ENCODE measurements at places on chromosomes 6 and 20.

GRCh38 chr6:163863565-163863964 lies 449.0 kb downstream of the QKI start:
- DNase-seq, result no peak

DNA sequence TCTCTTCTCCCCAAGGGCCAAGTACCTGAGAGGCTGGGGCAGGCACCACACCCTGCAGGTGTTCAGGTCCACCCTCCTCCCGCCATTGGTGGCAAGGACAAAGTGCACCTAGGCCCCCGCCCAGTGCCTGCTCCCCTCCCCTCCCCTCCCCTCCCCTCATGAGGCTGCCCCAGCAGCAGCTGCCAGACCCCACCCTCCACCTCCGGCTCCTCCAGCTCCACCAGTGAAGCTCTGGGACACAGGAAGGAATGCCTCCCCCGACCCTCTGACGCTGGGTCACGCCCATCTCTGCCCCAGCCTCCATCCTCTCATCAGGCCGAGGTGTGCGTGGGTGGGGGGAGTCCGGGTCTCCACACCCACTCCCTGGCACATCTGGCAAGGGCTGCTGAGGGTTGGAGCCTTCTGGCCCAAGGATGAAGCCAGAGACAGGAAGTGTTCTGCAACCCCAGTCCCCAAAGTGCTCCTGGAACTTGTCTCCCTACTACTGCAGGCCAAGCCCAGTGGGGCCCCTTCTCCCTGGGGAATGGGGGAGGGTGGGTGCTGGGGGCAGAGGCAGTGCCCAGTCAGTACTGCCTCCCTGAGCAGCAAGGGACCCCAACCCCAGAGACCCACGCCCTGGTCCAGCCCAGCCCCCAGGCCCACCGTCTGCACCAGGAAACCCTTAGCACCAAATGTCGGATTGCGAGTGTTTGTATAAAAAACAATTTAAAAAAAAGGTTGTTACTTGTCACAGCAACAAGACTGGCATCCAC lies 1.6 kb upstream of the UCKL1 start:
- no peak for DNase-seq

- DNase-seq, result no peak
These were observed 11.0 kb downstream of the UQCC2 start for GRCh38 chr6:33700391-33701050.

DNA sequence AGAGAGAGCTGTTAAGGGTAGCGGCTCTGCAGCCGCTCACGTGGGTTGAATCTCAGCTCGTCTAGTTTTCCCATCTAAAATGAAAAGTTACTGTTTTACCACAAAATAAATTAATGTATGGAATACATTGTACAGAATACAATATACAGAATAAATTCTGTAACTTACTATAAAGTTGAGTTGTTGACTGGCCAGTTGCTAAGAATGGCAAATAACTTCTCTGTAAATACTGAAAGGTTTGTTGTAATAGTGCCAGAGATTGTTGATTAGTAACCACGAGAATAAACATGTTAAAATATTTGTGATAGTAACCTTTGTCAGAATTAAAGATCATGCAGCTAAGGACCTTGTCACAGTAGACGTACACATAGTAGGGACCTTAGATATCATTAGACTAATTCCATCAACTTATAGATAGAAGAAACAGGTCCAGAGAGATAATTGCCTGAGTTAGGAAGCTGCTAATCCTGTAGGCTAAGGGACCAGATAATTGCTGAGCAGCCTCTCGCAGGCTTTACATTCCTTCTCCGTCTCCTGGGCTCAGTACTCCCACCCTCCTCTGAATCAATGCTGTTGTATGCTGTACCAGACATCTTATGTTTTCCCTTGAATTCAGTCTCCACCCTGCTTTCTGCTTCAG lies 544 bp upstream of the NRM start:
- no peak for DNase-seq

DNA sequence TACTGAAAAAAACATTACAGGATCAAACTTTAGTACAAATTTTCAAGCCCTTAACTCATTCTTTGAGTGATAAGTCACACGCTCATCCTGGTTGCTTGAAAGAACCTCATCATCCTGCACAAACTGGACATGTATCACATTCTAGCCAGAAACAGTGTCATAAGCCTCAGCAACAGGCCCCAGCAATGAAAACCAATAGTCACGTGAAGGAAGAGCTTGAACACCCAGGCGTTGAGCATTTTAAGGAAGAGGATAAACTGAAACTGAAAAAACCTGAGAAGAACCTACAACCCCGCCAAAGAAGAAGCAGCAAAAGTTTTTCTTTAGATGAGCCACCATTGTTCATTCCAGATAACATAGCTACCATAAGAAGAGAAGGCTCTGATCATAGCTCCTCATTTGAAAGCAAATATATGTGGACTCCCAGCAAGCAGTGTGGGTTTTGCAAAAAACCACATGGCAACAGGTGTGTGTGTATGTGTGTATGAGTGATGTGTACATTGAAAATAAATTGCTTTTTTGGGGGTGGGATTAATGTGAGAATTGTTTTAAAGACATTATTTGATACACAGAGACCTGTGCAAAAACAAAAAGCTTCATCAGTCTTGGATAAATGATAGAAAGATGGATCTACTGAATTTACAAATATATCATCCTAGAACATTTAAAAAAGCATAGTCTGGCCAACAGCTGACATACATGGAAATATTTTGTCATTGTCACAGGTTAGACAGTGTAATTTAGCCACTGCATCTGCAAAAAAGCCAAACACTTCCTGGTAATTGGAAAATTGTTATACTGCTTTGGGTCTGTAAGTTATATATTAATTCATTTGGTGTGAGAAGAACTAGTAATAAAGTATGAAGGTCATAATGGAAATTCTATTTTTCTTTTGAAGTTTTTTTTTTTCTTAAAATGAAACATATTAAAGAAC lies 50.1 kb downstream of the PHF3 start:
- no peak for DNase-seq

- DNase-seq, result no peak
These were observed 626.8 kb upstream of the ARID1B start for GRCh38 chr6:156150391-156150790.
